ENCODE measurements at places on chromosomes 11 and 22.

- peak; percentile 80 for DNase-seq
Observed at GRCh38 chr22:43343262-43343669, at the start of gene SCUBE1. TSS of gene SCUBE1 (minus strand) at chr22:43343372. CDS start at chr22:43343261, 111 bp downstream.

- no peak for DNase-seq
Observed at GRCh38 chr22:29788339-29789279, 21.4 kb downstream of the UQCR10 start.

DNA sequence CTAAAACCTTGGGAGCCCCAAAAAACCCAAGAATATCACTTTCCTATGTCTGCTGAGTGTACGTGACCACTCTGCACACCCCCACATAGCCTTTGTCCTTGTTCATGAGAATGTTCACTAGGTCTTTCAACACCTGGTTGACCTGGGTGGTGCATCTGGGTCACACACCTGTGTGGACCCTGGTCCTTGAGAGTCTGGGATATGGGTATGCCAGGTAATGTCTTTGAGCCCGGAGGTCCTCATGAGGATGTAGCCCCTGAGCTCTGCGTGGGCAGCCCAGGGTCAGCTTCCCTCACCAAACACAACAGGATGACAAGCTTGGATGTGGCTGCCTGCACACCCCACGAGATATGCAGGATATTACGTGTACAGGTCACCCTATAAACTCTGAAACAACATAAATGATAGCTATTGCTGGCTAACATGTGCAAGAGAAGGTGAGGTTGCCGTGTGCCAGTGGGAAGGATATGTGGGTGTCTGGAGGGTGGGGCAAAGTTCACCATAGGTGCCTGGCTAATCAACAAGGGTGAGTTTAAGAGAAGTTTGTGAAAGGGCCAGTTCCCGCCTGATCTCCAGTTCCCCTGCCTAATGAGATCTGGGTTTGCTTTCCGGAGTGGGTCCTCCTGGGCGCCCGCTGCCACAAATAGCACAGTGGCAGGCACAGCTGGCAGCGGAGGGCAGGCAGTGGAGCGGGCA is 1.4 kb upstream of the PPARA start:
- DNase-seq, result no peak

GRCh38 chr11:61890529-61891330 is 615 bp downstream of the FADS3 start:
- peak; percentile 63 for DNase-seq

DNA sequence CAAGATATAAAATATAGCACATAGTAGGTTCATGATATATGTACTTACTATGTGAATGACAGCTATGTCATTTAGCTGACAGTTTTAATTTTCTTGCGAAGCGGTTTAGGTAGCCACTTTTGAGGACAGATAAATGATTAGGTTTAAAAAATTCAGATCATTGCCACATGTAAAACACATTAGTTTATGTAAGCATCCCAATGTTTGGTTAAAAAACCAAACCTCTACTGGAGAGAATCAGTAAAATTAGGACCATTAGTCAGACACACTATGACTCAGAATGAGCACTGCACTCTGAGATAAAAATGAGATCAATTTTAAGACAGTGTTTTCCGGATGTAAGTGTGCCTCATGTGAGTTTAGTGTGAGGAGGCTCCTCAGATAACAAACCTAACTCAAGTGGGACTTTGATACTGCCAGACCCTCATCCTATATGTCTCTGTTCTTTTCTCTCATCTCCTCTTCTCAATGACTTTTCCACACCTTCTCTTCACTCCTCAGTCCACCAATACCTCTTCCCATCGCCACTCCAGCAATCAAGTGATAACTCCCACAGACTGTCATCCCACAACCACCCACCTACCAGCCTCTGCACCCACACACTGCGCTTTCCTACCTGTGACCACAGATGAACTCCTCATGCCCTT is 6.8 kb upstream of the OR2AT4 start:
- DNase-seq, result no peak

GRCh38 chr11:58567889-58568512 is 7.7 kb downstream of the LPXN start:
- DNase-seq, result peak; percentile 86

- no peak for DNase-seq
Observed at GRCh38 chr11:72750556-72751115, 1.6 kb downstream of the ARAP1 start.

DNA sequence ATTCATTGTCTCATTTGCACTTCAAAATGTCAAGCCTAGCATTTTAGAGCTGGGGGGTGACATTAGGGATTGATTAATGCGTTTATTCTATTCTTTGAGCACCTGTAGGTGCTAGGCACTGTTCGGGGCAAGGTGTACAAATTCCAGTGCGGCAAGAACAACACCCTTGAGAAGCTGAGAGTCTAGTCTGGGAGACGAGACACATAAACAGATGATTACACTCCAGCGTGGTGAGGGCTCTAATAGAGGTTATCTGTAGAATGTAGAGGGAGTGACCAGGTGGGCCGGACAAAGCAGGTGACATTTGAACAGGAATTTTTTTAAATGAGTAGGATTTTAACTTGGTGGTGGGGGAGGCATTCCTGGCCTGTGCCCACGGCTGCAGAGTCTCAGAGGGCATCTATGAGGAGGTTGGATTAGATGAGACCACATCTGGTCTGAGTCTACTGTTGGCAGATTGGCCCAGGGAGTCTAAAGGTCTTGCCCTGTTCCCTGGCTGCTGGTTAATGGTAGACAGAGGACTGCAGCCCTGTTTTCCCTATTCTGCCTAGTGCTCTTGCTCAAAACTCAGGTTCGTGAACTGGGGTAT is 970 bp downstream of the CAT start:
- DNase-seq, result no peak

- no peak for DNase-seq
Observed at GRCh38 chr11:120334894-120335462, 1.2 kb upstream of the ARHGEF12 start.

GRCh38 chr11:59787816-59788215 is 22.8 kb downstream of the MRPL16 start:
- DNase-seq, result no peak

DNA sequence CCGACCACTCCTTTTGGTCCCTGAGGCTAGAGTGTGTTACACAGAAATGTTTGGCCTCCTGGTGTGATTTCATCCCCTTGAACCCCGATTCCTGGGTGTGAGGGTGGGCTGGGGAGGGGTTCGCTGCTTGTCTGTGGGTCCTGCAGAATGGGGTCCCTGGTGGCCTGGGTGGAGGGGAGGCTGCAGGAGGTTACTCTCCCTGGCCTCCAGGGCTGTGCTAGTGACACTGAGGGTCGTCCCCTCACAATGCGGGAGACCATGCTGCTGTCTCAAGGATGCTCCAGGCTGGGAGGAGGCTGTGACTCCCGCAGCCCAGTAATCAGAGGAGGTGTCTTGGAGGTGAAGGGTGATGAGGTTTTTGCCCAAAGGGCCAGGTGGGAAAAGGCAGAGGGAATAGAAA is 17.0 kb upstream of the OMP start:
- DNase-seq, result no peak

DNA sequence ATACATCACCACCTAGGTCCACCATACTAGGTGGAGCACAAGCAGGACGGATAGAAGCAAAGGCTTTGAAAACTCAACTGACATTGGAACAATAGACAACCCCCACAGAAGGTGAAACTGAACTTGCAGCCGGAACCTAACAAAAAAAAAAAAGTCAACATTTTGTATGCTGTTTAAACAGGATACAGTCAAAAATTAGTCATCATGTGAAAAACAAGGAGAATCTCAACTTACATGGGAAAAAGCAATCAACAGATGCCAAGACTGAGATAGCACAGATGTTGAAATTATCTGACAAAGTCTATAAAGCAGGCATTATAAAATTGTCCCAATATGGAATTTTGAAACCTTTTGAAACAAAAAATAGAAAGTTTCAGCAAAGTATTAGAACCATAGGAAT is 123.8 kb downstream of the RAB38 start:
- DNase-seq, result no peak

DNA sequence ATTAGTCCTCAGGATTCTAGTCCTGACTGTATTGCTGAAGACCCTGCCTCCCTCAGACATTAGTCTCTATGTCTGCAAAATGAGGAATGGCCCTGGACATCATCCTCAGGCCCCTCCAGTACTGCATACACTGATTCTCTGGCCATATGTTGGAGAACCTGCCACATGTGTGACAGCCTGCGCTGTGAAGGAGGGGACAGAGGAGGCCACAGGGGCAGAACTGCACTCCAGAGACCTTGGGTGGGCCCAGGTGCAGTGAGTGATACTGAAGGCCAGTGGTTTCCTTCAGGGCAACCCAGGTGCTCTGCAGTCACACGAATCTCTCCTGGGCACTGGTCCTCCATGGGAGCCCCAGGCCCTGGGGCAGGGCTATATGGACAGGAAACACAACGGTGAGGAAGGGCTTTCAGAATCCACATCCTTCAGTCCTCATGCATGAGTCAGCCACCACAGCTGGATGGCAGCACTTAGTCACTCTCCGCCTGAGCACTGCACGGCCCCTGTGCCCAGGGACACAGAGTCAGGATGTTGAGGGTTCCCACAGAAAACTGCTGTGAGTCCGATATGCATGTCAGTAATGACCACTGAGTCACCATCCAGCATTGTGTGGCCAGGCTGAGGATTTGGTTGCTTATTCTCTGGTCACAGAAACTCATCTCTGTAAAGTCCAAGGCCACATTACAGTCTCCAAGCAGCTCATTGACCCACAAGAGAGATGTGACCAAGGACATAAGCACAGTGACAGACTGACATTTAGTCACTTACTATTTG is 39.7 kb downstream of the ME3 start:
- DNase-seq, result no peak

DNA sequence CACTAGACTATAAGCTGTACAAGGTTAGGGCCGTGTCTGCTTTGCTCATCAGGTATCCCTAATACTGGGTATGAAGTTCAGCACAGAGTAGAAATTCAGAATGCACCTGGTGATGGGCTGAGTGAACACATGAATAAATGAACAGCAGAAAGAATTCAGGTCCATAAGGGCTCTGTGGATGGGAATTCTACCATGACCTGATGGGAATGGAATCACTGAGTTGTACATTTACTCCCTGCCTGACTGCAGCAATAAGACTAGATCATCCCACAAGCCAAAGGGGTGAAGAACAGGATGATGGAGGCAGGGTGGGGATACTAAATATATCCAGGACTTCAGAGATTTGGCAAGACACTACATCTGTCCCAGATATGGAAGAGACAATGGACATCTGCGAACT is 86.5 kb upstream of the CSNK2A3 start:
- no peak for DNase-seq

- no peak for DNase-seq
Observed at GRCh38 chr11:10522276-10522675, 18.7 kb downstream of the RNF141 start.

- DNase-seq, result no peak
Observed at GRCh38 chr11:12137938-12138731, 27.7 kb downstream of the MICAL2 start.
